Stimulated activated naive CD4-positive, alpha-beta T cell treated with Interleukin-2 at 50 U/mL for 16 hours (primary cell): ENCODE measurements at places on chromosomes 2 and 18.

GRCh38 chr18:649341-649740, 8.1 kb upstream of the TYMS start:
- DNase-seq: no peak

GRCh38 chr18:70036771-70037347, 89.2 kb upstream of the CD226 start:
- no peak for DNase-seq

DNA sequence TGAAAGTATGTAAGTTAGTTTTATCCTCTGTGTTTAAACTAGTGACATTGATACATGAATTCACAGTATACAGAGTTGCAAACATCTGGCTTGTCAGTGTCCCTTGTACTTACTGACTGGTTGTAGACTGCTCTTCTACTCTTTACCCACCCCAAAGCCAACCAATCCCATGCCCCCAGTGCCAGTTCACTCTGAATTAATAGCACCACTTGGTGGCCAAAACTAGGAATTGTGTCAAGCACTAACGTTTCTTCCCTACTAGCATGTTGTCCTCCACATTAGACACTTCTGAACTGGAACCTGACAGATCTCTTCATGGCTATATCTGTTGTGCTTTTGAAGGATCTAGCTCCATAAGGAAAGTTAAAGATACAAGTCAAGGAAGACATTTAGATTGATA, 27.2 kb upstream of the OTX1 start:
- no peak for DNase-seq

- no peak for DNase-seq
Observed at GRCh38 chr2:239832490-239833268, 192.5 kb downstream of the NDUFA10 start.

GRCh38 chr2:96501471-96501874, 3.7 kb downstream of the NEURL3 start:
- no peak for DNase-seq

- DNase-seq: no peak
Observed at GRCh38 chr2:98736464-98736889, 5.5 kb upstream of the MGAT4A start.

DNA sequence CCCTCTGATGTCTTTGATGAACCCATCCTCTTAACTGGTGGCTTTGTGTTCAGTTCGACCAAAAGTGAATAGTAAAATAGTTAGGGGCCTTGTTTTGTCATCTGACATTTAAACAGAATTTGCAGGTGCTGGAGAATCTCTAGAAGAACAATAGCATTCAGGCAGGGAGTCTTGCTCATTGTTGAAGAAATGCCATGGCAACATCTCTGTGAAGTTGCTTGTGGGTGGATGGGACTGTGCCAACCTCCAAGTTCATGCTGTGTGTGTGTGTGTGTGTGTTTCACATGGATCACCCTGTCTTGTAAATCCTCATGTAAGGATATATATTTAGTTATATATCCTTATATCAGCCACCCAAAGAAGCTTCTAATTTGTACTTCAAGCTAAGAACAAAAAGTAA, 66.7 kb downstream of the SKA1 start:
- no peak for DNase-seq

DNA sequence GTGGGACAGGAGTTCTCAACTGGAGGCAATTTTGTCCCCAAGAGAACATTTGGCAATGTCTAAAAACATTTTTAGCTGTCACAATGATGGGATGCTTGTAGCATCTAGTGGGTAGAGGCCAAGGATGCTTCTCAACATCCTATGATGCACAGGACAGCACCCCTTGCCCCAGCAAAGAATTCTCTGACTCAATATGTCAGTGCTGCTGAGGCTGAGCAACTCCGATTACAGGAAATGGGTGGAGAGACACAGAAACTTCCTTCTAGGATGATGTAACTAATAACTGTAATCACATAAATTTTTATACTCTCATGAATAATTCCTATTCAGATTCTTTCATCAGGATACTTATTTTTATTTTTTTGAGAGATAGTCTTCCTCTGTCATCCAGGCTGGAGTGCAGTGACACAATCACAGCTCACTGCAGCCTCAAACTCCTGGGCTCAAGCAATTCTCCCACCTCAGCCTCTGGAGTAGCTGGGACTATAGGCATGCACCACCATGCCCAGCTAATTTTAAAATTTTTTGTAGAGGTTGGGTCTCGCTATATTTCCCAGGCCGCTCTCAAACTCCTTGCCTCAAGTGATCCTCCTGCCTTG, 120.3 kb upstream of the ACAA2 start:
- no peak for DNase-seq

GRCh38 chr2:27372937-27373336, 2.5 kb downstream of the SNX17 start:
- DNase-seq: no peak

- DNase-seq: no peak
Observed at GRCh38 chr18:64115881-64116280, 33.0 kb downstream of the LINC00305 start.

DNA sequence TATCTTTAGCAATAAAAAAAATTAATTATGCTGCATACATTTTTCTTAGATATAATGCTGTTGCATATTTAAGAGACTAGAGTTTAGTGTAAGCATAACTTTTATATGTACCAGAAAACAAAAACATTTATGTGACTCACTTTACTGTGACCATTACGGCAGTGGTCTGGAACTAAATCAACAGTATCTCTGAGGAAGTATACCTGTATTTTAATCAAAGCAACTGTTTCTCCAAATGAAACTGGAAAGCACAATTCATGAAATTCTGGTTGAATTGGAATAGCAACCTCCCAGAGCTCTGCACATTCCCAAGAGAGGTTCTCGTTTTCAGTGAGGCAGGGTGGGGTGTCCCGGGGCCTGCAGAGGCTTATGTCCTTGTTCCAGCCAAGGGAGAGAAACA, 112.2 kb upstream of the TACR1 start:
- no peak for DNase-seq

GRCh38 chr18:74353169-74353775, 37.6 kb downstream of the C18orf63 start:
- peak; percentile 26 for DNase-seq

DNA sequence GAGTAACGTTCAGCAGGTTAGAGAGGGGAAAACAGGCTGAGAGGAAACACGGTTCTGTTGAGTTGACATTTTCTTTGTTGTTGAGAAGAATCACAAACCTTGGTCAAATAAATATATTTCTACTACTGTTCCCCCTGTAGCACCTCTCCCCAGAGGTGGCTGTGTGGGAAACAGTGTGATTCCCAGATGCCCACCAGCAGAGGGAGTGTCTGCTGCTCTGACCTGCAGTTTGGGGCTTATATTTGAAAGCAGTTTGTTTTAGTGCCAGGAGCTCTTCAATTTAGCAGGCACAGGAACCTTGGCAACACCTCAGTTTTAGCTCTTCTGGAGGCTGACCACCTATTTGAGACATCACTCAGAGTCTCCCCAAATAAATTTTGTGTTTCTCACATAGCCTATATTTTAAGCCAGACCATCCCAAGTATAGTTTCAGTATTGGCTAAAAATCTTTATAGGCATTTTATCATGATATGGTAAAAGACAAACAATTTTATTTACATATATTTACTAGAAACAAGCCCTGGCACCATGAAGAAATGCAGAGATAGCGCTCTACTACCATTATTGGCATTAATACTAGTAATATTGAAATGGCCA, 75.7 kb downstream of the PIK3C3 start:
- DNase-seq: no peak

DNA sequence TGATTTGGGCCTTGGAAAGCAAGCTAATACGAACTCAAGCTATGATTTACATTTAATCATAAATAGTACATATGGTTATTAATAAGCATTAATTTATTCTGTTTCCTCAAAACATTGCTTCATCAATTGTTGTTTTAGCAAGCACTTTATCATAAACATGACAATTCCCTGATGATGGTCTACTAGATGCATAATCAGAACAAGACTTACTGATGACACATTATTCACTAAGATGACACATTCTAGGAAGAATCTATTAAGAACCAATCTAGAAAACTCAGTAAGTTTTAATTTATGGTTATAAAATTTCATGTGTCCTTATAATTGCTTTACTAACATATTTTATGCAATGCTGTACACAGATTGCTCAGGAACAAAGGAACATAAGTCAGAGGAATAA, 815.2 kb downstream of the ERBB4 start:
- DNase-seq: no peak

GRCh38 chr2:220499225-220499624, 871.8 kb downstream of the SLC4A3 start:
- no peak for DNase-seq

- no peak for DNase-seq
Observed at GRCh38 chr2:72162574-72162973, 14.9 kb upstream of the CYP26B1 start.

DNA sequence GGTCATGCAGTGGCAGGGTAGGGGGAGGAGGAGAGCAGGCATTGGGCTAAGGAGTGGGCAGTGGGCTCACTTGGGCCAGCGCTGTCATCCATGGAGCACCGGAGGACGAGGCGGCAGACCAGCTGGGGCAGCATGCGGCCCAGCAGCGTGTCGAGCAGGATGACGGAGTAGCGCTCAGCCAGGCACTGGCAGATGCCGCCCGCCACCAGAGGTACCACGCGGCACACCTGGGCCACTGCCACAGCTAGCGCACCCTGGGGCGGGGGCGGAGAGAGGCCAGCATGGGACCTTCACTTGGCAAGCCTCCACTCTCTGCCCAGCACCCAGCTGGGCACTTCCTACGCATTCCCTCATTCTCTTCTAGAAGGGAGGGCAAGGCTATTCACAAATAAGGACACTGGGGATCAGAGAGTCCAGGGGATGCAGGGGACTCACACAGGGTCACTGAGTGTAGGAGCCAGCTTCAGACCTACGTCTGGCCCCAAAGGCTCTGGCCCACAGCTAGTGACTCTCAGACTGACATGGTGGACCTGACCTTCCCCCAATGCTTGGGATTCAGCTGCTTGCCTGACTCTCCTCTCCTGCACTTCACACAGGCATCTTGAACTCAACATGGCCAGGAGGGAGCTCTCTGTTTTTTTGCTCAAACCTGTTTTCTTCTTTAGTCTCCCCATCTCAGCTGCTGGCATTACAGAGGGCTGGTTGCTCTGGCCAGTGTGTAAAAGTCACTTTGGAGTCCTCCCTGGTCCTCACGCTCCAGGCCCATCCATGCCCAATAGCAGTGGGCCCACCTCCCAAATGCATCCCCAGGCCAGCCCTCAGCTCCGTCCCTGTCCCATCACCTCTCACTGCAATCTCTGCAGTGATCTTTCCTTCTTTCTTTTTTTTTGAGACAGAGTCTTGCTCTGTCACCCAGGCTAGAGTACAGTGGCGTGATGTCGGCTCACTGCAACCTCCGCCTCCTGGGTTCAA, 4.1 kb downstream of the SFTPB start:
- DNase-seq: no peak

GRCh38 chr18:23177433-23178072, 42.3 kb downstream of the CABLES1 start:
- DNase-seq: no peak

- DNase-seq: no peak
Observed at GRCh38 chr2:84452624-84453023, 6.5 kb downstream of the SUCLG1 start.

- DNase-seq: peak; percentile 12
Observed at GRCh38 chr18:46333431-46334135, 229.4 kb downstream of the HAUS1 start.

DNA sequence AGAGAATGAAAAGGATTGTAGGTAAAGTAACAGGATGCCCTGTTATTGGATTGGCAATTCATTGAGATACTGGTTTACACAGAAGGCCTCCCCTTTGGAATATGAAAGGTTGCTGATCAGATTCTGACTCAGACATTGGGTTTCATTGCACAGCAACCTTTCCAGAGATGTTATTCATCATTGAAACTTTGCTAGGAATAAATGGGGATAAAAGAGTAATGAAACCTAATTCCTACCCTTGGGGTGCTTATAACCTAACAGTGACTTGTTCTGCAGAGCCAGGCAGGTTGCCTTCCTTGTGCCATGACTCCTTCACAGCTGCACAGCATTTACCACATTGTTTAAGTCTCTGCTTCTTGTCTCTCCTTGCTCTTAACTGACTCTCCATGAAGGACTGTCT, 5.0 kb downstream of the NAB1 start:
- DNase-seq: no peak

DNA sequence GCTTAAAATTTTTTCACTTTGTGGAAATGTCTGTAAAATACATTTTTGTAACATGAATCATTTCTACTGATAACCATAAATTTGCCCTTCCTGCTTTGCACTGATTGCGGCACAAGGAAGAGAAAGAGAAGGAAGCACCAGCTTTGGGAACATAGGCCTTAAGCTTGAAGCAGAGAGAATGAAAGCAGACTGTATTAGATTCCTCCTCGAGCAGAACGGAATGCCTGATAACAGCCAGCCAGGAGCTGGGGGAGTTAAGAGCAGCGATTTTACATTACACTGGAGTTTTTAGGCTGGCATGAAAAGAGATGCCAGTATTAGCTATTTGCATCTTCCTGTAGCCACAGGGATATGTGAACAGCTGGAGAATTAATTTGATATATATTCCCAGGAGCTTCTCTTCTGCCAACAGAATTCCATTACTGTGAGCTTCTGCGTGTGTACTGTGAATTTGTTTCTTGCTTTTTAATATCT, 33.5 kb downstream of the CRIM1 start:
- no peak for DNase-seq

DNA sequence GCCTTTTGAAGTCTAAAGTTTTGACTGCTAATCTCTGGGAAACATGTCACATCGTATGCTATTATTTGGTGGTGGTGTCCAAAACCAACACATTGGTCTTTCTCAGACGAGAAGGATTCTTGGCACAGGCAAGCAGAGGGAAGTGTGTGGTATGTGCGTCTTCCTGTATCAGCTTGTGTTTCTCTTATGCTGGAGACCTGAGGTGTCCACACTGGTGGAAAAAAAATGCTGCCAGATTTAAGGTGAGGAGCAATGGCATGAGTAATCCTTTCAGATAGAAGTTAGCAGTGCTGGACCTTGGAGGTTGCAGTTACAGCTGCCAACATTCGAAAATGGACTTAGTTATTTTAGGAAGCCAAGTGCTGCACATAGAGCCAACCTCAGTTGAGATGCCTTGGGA, 11.7 kb upstream of the FHL2 start:
- no peak for DNase-seq

- DNase-seq: no peak
Observed at GRCh38 chr18:44715245-44715644, 34.6 kb downstream of the SETBP1 start.

GRCh38 chr2:138447889-138448570, 53.5 kb upstream of the SPOPL start:
- no peak for DNase-seq

- no peak for DNase-seq
Observed at GRCh38 chr2:182018218-182018617, 32.6 kb downstream of the PPP1R1C start.
